ENCODE measurements at places on chromosomes 11 and 22. TPM values are rescaled to one million over a fixed set of nuclear protein-coding genes. Genes with fewer than 3 reads are reported as not detected.

ANKK1 gene
- total RNA-seq: not detected

C11orf97 gene
- not detected for total RNA-seq

C11orf42 gene
- total RNA-seq: not detected

ZBTB16 gene
- 7.6 TPM for total RNA-seq

DNA sequence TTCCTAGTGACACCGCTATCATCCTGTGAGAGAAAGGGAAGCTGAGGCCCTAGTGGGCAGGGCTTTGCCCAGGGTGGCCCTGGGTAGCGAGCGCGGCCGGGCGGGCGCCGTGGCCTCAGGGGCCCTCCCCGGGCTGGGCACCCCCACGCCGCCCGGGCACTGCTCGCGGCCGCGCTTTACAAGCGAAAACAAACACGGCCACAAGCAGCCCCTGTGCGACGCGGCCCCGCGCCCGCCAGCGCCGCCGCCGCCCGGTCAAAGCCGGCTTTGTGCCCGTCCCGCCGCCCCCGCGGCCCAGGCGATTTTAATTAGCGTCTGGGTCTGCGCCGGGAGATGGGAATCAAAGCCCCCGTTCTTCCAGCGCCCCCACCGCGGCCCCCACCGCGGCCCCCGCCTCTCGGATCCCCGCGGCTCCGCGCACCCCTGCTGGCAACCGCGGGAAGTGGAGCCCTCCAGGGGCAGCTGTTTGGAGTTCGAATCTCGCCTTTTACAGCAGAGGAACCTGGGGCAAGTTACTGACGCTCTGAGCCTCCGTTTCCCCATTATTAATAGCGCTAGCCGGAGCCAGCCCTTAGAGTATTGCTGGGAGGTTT lies 47.9 kb downstream of the CHRDL2 start:
- H3K36me3 ChIP-seq: no peaks in the 10 kb centered on the region
- no peak for DNase-seq
- H3K4me3 ChIP-seq: no peak overlapping the region
- peaks cover 1% of the 10 kb centered on the region for H3K4me1 ChIP-seq
- H3K27me3 ChIP-seq: peaks cover 26% of the 10 kb centered on the region
- H3K27ac ChIP-seq: no peak overlapping the region

- no peak overlapping the region for H3K27ac ChIP-seq
- H3K36me3 ChIP-seq: peaks cover 48% of the 10 kb centered on the region
- no peaks in the 10 kb centered on the region for H3K27me3 ChIP-seq
- DNase-seq: no peak
These were observed 24.6 kb downstream of the TRAF6 start for GRCh38 chr11:36485298-36486002.

DNA sequence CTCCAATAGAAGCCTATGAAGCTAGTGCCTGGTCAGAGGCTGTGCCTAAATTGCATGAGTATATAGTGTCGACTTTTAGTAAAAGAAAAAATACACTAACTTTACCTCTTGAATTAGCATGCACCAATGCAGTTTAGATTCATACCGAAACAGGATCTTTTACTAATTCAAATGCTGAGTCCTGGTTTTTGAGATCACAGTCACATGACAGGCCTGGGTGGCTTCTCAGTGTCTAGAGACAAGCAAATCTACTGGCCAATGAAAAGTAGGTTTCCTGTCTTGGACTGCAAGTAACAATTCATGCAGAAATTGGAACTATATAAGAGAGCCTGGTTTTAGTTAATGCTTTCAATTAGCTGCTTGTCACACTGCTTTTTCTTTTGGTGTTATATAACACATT lies 7.2 kb downstream of the ARHGEF12 start:
- peaks cover 72% of the 10 kb centered on the region for H3K27me3 ChIP-seq
- no peak for DNase-seq
- H3K27ac ChIP-seq: no peak overlapping the region
- no peak overlapping the region for H3K4me3 ChIP-seq

DNA sequence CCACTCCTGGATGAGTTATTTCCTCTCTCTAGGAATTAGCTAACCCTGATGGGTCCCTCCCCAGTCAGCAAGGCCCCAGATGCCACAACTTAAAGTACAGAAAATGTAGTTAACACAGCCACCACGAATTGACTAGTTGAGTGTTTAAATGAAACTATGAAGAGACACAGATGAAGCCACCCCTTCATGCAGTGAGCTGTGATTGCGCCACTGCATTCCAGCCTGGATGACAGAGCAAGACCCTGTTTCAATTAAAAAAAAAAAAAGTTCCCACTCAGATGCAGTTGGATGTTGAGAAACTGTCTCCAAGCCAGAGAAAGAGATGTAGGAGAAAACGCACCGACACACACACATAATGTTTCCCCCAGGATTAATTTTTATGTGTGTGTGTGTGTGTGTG lies 53.3 kb downstream of the SCN3B start:
- DNase-seq: no peak
- no peak overlapping the region for H3K27ac ChIP-seq
- no peaks in the 10 kb centered on the region for H3K27me3 ChIP-seq
- peaks cover 39% of the 10 kb centered on the region for H3K36me3 ChIP-seq

All from activated CD4-positive, alpha-beta T cell treated with anti-CD3 and anti-CD28 coated beads, Interleukin-2, amount 10 ng/mL, durations not matched to agents 7 days and 5 days (primary cell).